ENCODE measurements at places on chromosomes 13 and 19.

GRCh38 chr13:97435794-97436193 is 1.8 kb downstream of the RAP2A start:
- DNase-seq: no peak

GRCh38 chr19:13155472-13156359 is 5.5 kb downstream of the IER2 start:
- DNase-seq: peak; percentile 61

GRCh38 chr13:103803349-103803748 is 737.1 kb upstream of the SLC10A2 start:
- DNase-seq: no peak

DNA sequence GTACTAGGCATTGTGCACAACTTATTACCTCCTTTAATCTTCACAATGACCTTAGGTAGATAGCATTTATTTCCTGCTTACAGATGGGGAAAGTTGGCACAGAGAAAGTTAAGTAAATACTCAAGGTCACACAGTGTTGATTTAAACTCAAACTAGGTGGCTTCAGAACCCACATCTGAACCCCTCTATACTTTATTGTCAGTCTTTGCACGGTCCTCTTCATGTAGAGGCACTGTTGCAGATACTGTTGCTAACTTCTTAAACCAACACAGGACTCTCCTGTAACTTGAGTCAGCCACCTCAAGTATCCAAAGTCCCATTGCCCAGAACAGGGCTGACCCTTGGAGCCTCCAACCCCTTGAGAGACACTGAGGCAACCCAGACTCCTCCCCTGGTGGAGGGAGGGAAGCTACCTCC is 48.8 kb downstream of the FRY start:
- no peak for DNase-seq

- DNase-seq: no peak
These were observed 53.7 kb downstream of the MYH14 start for GRCh38 chr19:50257141-50257540.

DNA sequence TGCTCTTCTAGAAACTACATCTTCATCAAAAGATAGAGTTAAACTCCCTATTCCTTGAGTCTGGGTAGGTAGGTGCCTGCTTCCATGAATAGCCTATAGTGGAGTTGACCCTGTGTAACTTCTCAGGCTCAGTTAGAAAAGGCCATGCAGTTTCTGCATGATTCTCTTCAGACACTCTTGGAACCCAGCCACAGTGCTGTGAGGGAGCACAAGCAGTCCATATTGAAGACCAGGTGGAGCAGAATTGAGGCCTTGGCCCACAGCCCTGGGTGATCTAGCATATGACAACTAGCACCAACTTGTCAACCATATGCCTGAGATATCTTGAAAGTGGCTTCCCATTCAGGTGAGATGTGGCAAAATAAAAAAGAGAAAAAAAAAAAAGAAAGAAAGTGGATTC is 10.3 kb upstream of the PAN3 start:
- DNase-seq: no peak

DNA sequence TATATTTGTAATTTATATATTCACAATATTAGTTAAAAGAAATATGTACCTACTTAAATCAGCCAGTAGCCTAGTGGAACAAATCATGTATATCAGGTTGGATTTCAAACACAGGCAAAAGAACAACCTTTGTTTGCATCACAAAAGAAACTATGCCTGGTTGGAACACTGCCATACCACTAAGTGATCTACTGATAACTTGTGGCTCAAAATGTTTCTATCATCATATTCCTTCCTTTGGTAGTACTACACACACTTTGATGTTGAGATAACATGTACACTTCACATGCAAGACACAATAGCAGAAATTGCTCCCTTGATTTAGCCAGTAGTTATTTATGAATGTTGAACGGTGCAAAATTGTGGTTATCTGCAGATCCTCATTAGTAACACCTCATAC is 146.0 kb upstream of the GPC6 start:
- DNase-seq: no peak

Data from C1 segment of cervical spinal cord (tissue), 14 donors.